ENCODE measurements at places on chromosomes 13 and 19.

GRCh38 chr19:19096641-19097627, 33.1 kb downstream of the SLC25A42 start:
- DNase-seq, result no peak

GRCh38 chr19:33375837-33376159, 2.3 kb downstream of the CEBPG start:
- no peak for DNase-seq

DNA sequence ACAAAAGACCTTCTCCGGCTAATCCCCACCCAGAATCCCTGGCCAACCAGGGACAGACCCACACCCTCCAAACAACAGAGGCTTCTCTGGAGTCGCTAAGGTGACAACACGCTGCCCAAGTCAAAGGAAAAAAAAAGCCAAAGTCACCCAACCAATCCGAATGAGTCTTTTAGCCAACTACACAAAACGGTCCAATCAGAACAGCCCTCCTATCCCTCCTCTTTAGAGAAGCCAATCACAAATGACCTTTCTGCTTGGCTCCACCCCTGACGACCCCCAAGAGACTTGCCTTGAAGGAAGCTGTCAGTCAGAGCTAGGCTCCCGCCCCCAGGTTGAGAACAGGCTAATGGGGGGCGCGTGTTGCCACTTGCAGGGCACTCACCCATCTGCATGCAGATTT, 6.6 kb upstream of the FBXW9 start:
- DNase-seq, result no peak

- DNase-seq, result peak; percentile 13
These were observed 903 bp downstream of the PIN1 start for GRCh38 chr19:9836021-9836420.

- no peak for DNase-seq
These were observed 193.3 kb downstream of the USP12 start for GRCh38 chr13:26978081-26978860.

DNA sequence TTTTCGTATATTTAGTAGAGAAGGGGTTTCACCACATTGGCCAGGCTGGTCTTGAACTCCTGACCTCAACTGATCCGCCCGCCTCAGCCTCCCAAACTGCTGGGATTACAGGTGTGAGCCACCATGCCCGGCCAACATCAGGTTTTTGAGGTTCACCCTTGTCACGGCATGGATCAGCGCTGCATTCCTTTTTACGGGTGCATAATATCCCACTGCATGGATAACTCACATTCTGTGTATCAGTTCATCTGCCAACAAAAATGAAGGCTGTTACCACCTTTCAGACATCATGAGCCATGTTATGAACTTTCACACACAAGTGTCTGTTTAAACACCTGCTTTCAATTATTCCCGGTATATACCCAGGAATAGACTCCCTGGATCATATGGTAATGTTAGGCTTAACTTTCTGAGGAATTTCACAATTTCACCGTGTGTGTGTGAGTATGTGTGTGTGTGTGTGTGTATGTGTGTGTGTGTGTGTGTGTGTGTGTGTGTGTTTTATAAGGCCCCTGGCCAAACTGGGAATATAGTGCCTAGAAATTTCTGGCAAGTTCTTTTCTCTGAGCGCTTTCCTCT, 52.2 kb downstream of the AP1M1 start:
- peak; percentile 70 for DNase-seq

DNA sequence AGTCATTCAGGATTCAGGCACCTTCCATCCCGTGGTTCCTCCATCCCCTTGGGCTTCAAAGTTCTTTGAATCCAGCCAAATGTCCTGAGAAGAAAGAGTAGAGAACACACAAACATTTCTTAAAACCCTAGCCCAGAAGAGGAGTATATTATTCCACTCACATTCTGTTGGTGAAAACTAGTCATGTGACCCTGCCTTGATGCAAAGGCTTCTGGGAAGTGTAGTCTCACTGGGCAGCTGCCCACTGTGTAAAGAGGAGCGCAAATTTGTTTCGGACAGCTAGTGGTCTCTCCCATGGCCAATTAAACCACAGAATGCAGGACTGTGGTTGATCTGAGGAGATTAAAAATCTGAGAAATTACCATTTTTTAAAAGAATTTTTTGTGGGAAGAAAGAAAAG, 304.4 kb downstream of the SUCLA2 start:
- DNase-seq, result no peak

- DNase-seq, result peak; percentile 55
These were observed 298.8 kb downstream of the SHISA2 start for GRCh38 chr13:25752957-25753551.

- DNase-seq, result no peak
These were observed 1.7 kb downstream of the TGFBR3L start for GRCh38 chr19:7916103-7916954.

DNA sequence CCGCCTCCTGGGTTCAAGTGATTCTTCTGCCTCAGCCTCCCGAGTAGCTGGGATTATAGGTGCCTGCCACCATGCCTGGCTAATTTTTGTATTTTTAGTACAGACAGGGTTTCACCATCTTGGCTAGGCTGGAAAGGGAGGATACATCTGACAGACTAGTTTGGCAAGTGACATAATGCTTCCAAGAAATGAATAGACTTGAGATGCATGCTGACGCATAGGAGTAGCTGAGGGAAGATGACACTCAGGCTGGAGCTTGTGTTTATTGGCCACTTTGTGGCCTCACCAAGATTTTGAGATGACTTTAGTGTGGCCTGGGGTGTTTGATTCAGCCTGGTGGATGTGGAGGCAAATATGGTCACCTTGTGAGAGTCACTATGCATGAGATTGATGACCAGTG, 4.0 kb downstream of the ZNF586 start:
- no peak for DNase-seq

- DNase-seq, result no peak
These were observed 58.3 kb downstream of the RAB20 start for GRCh38 chr13:110503037-110503901.

- DNase-seq, result no peak
These were observed 2.8 kb downstream of the ZNF20 start for GRCh38 chr19:12137221-12137940.

DNA sequence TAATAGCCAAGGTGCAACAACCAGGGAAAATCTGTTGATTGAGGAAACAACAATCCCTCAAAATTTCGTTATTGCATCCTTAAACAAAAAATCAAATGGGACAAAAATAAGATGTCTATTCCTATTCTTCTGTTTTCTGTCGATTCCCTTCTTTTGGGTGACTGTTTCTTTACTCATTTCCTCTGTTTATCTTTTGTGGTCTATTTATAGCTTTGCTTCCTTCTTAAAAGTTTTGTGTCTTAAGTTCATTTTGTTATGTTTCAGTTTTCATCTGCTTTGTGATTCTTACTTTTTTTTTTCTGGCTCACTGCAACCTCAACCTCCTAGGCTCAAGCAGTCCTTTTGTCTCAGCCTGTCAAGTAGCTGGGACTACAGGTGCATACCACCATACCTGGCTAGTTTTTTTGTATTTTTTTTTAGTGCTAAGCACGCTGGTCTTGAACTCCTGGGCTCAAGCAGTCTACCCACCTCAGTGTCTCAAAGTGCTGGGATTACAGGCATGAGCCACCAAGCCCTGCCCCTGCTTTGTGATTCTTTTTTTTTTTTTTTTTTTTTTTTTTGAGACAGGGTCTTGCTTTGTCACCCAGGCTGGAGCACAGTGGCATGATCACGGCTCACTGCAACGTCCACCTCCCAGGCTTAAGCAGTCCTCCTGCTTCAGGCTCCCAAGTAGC, 10.4 kb downstream of the ZNF146 start:
- no peak for DNase-seq

DNA sequence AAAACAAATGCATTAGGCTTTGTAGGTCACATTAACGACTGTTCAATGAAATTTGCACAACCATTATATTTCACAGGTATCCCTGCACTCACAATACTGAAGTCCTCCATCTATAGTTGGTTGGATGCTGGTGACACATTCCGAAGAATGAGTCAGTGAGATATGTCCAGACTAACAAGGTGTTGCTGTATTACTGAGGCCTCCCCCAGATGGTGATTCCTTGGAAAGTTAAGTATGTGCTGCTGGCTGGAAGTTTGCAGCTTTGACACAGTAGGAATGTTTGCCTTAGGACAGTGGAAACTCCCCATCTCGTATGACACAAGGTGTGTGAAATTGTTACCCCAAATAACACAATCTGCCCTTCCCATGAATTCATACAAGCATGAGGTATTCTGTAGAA, 46.6 kb downstream of the FGF14 start:
- DNase-seq, result no peak

GRCh38 chr19:2750808-2751437, 11.1 kb upstream of the SLC39A3 start:
- no peak for DNase-seq

DNA sequence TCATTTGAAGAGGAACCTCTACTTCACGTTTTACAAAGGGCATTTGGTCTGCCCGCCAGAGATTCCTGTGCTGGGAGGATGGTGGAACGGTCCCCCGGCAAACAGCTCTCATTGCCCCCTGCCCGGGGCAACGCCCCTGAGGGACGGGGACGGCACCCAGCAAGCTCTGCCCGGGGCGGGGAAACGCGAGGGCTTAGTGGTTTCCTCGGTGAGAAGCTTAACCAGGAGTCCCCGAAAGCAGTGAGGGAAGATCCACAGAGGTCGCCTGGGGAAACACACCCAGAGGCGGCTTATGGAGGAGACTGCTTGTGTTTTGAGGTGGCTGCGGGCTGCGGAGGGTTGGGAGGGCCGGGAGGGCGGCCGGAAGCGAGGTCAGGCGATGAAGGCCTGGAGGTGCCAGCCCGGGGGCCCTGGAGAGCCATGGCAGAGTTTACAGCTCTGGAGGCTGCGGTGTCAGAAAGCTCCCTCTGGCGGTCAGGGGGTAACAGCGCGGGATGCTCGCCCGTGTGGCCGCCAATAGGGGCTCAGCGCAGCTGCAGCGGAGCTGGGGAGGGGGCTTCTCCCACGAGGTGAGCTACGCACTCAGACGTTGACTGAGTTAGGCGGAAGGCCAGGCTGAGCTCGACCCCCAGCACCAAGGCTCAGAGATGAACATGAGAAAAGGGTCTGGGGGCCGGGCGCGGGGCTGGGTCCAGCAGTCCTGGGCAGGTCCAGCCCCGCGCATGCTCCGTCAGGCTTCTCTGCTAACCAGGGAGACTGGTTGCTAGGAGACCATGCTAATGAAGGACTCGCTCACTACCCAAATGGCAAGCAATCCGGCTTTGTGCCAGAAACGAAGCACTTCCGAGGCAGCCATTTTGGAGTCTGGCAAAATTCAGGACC, 652 bp upstream of the TPGS1 start:
- peak; percentile 100 for DNase-seq

DNA sequence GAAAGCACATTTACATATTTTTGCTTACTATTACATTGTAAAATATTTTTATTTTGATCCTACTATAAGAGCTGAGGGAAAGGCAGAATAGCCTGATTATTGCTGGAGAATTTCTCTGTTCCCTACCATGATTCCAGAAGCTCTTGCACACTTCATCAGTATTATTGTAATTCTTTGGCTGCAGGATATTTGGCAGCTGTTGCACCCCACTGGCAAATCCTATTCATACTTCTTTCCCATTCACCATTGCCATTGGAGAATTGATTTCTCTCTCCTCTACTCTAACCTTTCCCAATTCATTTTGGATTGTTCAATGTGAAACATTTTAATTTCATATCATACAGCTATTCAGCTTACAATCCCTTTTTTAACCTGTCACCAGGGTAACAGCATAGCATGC, 238.0 kb downstream of the GGACT start:
- no peak for DNase-seq

- no peak for DNase-seq
These were observed 93.5 kb downstream of the ZDHHC20 start for GRCh38 chr13:21365574-21365973.

DNA sequence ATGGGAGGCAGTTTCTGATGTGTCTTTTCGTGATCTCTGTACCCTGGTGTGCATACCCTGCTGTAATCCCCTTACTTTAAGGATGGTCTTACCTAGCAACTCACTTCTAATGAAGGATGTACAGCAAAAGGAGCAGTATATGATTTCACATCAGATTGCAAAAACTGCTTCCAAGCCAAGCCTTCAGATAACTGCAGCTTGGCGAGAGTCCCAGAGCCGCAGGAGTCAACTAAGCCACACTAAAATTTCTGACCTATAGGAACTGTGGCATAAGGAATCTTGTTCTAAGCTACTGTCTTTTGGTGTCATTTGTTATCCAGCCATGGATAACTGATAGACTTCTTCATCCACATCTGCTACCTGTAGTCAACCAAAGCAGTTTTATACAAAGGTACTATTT, 496.7 kb downstream of the GPC6 start:
- no peak for DNase-seq

GRCh38 chr19:40604647-40605215, 3.6 kb downstream of the LTBP4 start:
- no peak for DNase-seq

- no peak for DNase-seq
These were observed 103.9 kb upstream of the CACNA1A start for GRCh38 chr19:13610039-13610691.

GRCh38 chr19:2588081-2588777, 112.3 kb downstream of the GADD45B start:
- no peak for DNase-seq

GRCh38 chr19:51531349-51532315, at the start of gene SIGLEC6:
TSS of gene SIGLEC6 (minus strand) at chr19:51531670. CDS start at chr19:51531648, 22 bp downstream.
- DNase-seq, result no peak

DNA sequence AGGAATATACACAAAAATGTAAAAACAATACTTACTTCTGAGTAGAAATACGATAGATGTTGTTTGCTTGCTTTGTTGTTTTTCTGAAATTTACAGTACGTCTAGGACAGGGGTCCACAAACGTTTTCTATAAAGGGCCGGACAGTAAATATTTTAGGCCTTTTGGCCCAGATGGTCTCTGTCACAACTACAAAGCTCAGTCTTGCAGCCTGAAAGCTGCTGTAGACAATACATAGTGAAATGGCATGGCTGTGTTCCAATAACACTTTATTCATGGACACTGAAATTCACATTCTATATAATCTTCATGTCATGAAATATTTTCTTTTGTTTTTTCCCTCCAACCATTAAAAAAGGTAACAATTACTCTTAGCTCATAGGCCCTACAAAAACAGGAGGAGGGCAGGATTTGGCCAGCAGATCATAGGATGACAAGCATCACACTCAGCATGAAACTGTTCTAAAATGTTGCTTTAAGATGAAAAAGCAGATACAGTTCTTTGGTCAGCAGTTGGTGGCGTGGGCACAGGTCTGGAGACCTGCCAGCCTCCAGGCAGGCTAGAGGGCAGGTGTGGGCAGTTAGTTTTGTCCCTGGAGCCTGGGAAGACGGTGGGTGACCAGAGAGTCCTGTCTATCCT, at the start of gene EDDM13:
Gene EDDM13, plus strand, starts transcription at position 588 of the 638 bp plus-strand sequence. CDS start 87 bp downstream, outside the sequence.
- DNase-seq, result no peak

- no peak for DNase-seq
These were observed 23.9 kb downstream of the POP4 start for GRCh38 chr19:29629836-29630534.
